ENCODE measurements at places on chromosomes 7 and 10.

DNA sequence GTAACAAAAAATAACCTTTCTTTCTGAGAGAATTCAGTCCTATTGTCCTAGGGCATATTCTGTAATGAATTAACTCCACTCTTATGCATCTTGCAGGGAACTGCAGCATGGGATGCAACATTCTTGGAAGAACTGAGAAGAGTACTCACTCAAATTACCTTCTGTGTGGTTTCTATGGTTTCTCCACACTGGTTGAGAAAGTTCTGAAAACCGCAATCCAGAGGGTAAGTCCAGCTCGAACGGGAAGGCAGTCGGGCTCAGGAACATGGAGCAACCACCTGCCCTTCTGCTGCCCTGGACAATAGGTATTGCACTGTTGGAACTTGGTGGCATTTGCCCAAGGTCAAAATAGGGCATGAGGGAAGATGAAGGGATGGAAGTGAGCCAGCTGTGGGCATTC lies 59.6 kb upstream of the CDK13 start:
- DNase-seq = no peak

DNA sequence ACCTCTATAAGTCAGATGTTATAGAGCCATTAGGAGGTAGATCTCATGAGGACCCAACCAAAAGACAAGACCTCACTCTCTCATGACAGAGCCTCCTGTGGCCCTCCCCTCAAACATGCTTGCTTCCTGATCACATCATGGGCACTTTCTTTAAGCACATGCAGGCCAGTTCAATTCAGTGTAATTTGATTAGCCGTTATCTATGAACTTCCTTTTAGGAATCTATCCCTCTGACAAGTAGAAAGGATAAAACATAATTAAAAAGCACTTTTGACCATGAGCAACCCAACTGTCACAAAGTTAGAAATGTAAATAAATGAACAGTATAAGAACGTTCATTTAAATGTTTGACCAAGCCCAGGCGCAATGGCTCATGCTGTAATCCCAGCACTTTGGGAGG lies 27.7 kb upstream of the TMEM254 start:
- no peak for DNase-seq

- DNase-seq = no peak
These were observed 19.1 kb downstream of the DPYSL4 start for GRCh38 chr10:132205650-132206376.

DNA sequence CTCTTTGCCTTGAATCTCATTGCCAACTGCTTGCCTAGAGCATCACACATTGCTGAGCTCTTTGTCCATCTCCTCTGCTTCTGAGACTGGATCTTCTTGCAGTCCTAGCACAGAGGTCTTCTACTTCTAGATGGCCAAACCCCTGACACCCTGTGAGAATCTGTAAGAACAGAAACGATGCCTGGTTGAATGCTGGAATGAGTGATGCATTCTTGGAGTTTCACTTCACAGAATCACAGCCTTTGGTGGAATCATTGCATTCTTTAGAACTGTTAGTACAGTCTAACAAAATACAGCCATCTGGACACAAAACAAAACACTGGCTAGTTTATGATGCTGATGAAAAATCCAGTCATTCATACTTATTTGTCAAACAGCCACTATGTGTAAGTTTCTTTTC lies 141.7 kb upstream of the ITGB1 start:
- no peak for DNase-seq

GRCh38 chr10:37707829-37708578 lies 149.4 kb downstream of the ZNF248 start:
- DNase-seq = no peak

DNA sequence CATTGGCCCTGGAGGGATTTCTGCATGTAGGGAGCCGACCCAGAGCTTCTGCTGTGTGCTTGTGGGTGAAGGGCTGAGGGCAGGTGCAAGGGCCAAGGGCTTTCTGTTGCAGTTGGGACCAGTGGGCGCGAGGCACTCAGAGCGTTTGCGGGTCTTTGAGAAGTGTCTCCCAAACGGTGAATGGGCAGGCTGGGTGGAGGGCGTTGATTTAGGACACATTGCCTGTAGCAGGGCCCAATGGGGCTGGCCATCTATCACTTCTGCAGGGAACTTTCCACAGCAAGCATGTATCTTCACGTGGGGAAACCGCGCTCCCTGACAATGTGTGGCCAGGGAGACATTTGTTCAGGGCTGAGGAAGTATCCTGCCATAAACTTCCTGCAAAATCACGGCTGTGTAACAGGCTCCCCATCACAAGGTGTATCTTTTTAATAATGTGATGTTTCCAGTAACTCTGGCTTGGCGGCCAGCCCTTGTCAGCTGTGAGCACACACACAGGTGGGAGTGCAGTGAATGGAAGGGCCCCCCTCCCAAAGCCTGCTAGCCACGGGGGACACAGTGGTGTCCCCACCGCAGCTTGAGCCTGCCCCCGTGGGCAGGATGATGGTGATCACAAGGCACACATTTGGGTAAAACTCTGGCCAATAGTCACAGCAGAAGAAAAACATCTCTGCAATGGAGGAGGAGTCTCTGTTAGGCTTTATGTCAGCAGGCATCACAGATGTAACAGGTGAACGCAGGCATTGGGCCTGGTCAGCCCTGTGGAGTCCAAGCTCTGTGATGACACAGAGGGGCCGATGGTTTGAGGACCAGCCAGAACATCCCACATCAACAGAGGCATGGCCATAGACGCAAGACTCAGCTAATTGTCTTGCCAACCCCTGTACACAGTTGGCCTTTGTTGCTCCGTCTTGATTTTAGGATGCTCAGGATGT lies 84.3 kb downstream of the GLRX3 start:
- no peak for DNase-seq

DNA sequence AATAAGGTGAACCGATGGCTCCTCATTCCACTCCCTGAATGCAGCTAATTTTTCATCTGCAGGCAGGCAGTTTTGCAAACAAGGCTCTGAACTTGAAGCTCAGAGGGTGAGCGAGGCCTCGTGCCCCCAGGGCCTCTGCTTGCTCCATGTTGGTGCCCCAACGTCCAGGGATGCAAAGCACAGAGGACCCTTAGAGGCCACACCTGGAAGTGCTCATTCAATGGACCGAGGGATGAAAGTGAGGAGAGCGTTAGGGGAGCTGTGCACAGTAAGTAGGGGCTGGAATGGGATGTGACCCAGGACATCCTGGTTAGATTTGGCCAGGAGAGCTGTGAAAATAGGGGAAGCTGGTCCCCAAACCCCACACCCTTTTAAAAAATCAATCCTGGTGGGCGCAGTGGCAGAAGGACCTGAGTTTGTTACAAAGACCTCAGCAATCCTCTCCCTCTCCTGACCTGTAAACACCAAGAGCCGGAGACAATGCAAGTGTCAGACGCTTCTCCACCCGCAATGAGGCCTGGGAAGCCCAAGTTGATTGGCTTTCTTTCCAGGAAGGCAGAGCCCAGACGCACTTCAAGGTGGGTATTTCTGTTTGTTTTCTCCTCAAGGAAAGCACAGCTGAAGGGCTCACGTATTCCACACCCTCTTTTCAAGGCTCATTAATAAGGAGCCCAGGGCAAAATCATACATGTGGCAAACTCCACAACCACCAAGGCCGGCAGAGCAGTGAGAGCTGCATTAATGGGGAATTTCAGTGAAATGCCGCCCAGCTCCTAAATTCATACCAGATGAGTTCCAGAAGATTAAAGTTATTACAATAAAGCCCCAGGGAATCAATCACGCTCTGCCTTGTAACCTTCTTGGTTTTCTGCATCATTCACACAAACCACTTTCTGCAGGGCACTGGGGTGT lies 14.1 kb upstream of the CXCL12 start:
- DNase-seq = no peak

GRCh38 chr10:89118091-89118490 lies 89.0 kb downstream of the CH25H start:
- no peak for DNase-seq

DNA sequence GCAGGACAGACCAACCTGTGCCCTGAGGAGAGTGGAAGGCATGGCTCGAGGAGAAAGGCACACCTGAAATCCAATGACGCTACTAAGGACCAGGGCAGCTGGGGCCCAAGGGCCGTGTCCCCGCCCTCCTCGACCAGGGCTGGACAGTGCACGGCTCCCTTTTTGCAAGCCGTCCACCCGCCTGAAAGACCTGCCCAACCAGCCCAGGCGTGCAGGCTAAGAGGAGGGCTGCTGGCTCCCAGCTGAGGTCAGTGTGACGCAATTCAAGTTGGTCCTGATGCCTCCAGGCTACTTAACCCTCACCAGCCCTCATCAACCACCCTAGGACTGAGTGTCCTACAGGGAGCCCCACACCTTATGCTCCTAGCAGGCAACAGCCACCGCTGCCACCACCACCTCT lies 69.3 kb downstream of the DLG5 start:
- DNase-seq = no peak

DNA sequence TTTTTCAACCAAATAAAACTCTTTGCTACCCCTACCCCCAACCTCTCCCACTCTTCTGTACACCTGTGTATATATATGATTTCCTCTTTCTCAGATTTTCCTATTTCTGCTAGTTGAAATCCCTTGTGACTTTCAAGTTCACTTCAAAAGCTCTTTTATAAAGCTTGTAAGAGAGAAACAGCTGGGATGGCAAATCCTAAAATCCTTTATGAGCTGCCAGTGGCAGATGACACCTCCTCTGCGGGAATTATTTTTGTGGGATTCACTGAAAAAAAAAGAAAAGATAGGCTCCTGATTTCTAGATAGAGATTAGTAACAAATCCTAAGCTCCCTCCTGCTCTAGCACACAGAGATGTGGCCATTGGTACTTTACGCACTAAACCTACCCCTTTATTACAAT lies 92.9 kb downstream of the AHR start:
- DNase-seq = no peak

- no peak for DNase-seq
These were observed 108.7 kb downstream of the DIP2C start for GRCh38 chr10:580778-581177.

- DNase-seq = no peak
These were observed 364.6 kb upstream of the PODXL start for GRCh38 chr7:131921016-131921415.

GRCh38 chr10:92695679-92696605 lies 6.2 kb downstream of the HHEX start:
- no peak for DNase-seq

- DNase-seq = no peak
These were observed 283.4 kb upstream of the FZD8 start for GRCh38 chr10:35925493-35925892.

GRCh38 chr7:88668591-88668990 lies 90.9 kb upstream of the ZNF804B start:
- no peak for DNase-seq

DNA sequence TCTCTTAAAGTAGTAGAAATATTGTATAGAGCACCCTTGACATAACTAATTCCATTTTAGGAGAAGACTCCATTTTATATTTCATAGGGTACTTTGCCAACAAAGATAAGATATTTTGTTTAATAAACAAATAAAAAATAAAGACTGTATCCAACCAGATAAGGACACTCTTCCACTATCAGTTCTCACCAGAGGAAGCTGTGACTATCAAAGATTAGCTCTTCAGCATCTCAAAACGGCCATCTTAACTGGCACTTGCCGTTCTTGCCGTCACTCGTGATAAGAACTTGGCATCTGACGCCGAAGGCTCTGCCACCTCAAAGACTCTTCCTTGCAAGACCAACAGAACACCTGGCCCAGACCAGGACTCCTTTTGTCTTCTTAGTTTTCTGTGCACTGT lies 26.3 kb upstream of the AKR1B1 start:
- no peak for DNase-seq

- no peak for DNase-seq
These were observed 102.3 kb downstream of the DYNC1I1 start for GRCh38 chr7:95874541-95875265.

DNA sequence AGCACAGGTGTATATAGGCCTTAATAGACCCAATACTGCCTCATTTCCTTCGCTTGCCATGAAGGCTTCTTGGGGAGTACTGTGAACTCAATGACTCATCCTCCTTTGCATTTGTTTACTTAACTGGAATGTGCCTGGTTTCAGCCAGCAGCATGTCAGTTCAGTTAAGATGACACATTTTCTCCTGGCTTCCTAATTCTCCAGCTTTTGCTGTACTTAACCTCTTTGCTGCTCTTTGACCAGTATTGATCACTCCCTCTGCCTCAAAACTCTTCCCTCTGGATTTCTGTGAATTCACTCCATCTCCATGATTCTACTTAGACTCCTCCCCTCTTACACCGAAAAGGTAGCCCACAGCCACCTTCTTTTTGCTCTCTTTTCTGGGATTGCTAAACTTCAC lies 135.7 kb downstream of the MAGI2 start:
- no peak for DNase-seq

GRCh38 chr7:93629291-93629801 lies 54.8 kb upstream of the CALCR start:
- no peak for DNase-seq

GRCh38 chr7:116211913-116212596 lies 1.7 kb downstream of the TES start:
- no peak for DNase-seq

DNA sequence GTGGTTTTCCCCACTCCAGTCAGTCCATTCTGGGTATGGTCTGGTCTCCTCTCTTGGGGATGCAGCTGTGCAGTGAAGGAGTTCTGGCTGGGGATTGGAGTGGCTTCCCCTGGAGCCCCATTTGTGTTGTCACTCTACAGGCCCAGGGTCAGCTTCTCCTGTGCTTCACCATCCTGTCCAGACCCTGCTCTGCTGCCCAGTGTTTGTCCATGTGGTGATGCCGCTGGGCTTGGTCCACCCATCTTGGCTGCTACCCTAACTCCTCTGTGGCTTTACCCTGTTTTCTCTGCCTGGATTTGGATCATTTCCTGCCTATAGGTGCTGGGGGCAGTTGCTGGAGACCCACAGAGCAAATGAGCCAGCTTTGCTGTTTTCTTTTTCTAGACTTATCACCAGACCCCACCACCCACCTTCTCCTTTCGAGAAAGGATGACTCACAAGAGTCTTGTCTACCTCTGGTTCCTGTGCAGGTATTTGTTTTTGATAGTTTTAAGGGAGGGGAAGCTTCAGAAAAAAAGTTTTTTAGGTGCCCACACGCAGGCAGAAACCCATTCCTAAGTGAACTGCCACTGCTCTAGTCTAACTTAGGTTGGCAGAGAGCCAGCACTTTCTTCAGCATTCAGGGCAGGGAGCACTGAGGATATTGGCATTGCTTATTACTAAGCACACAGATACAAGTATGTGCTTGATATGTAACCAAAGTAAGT lies 8.5 kb downstream of the ZDHHC16 start:
- no peak for DNase-seq

- DNase-seq = no peak
These were observed 360.8 kb downstream of the CRPPA start for GRCh38 chr7:16060502-16060901.

DNA sequence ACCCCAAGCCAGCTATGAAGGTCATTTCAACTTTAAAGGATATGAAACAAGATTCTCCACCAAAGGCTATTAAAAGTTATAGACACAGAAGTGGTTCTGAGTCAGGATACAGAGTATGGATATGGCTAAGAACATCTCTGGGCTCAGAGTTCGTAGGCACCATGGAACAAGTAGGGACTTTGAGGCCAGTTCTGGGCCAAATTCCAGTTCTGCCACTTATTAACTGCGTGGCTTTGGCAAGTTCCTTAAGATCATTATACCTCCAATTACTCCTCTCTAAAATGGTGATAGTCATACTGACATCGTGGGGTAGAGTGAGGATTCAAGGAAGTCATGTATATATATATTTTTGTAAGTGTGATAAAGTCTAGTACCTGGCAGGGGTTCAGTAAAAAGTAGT lies 105.8 kb upstream of the NFE2L3 start:
- no peak for DNase-seq
